ENCODE measurements at places on chromosomes 5 and 9. TPM values are rescaled to one million over a fixed set of nuclear protein-coding genes. Genes with fewer than 3 reads are reported as not detected.

- no peak for DNase-seq
These were observed at the start of gene PCDHA7 for GRCh38 chr5:140833993-140834392. Gene PCDHA7, plus strand, starts transcription at chr5:140834269. Its CDS starts 115 bp downstream, at chr5:140834384.

GRCh38 chr5:57779383-57780223, 297.0 kb upstream of the ACTBL2 start:
- DNase-seq, result peak; percentile 88

DNA sequence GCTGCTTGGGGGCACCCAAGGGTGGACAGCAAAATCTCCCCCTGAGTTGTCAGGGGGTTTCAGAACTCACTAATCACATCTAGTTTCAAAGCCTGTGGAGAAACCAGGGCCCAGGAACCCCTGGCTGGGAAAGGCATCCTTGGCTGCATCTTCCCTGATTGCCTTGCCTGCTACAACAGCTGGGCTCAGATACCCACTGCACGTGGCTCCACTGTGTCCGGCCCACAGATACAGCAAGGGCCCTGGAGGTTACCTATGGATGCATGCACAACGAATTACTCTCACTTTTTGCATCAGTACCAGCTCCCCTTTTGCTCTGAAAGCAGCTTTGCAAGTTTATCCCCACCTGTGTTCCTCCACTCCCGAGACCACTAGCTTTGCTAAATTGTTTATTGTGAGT, 55.0 kb downstream of the ATP10B start:
- no peak for DNase-seq

GRCh38 chr9:94010980-94011533, 55.9 kb upstream of the BARX1 start:
- peak; percentile 70 for DNase-seq

DNA sequence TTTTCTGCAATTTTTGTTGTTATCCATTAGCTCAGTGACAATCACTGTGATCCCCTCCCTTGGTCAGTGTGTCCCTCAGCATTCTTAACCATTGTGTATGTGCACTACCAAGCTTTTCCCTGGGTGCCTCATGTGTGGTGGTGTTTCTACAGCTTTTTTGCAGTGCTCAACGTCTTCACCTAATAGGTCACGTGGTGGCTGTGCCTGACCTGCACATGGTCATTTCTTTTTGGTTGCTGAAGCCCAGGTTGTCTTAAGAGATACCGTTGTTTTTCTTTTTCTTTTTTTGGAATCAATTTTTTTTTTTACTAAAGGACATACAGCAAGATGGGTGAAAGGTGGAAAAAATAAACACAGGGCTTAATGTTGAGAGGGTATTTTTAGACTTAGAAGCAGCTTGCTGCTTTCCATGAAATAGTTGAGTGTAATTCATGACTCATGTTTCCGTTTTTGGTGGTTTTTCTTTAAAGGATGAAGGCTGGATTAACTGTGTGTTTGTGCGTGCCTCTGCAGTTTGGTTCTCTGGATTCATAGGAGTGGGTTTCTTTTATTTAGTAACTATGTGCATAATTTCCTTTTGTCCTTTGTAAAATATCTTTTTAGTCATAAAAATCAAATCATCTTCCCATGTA, 22.2 kb downstream of the SH3GL2 start:
- peak; percentile 75 for DNase-seq

DNA sequence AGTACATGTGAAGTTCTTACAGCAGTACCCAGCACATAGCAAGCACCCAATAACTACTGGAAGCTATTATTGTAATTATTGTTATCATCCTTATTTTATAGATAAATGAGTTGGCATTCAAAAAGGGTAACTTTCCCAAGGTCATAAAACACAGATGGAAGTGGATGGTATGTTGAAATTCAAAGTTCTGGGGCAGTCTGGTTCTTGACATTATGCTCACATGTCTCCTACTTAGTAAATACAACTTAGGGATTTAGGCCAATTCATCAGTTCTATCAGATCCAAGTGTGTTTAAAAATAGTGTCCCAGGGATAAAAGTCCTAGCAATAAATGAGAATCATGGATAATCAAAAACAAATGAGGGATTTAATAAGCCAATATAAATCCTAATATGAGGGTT, 265.2 kb downstream of the ADAMTSL1 start:
- peak; percentile 49 for DNase-seq

- DNase-seq, result no peak
These were observed 7.1 kb upstream of the IFNA2 start for GRCh38 chr9:21392270-21392669.

DNA sequence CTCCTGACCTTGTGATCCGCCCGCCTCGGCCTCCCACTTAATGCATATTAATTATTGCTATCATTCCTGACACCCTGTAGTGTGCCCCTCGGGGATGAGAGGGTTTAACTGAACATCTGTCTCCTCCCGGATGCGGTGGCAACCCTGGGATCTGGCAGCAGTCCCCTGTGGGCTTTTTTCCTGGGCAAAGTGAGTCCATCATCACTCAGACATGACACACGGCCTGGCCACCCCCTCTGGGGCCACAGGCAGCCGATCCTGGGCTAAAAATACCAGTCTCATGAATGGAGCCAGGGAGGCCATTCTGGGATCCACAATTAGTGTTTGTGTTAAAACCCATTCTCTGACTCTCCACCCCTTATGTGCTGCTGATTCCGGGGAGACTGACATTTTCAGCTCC, 161.2 kb downstream of the RGS3 start:
- DNase-seq, result no peak

DNA sequence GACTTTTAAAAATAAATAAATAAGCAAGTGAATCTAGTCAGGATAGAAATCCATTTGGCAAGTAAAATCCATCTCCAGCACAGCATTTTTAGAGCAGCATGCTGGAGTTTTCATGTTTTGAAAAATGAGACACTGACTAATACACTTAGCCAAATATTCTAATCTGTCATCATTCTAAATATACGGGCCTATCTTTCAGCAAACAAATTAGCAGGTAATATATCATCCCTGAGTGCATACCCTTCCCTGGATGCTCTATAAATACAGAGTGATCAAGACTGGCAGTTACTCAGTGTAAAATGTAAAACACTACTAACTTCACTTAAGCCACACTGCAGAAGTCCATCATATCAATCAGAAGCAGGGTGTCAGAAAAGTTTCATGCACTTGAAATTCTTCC, 58.4 kb downstream of the MLLT3 start:
- DNase-seq, result no peak

DNA sequence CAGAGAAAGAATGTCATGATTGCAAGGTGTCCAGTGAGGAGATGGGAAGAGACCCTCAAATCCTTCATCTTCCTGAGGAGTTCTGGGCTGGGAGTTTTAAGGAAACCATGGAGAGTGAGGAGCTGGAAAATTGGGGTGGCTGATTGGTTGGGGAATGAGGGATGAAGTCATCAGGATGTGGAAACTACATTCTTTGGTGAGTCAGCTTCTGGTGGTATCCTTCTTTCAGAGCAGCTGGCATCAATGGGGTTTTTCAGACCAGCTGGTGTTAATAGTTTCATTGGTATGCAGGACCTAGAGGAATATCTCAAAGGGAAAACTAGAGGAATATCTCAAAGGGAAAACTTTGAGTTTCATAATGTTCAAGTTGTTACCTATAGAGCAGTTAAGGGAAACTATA, 45.2 kb downstream of the RNF180 start:
- peak; percentile 42 for DNase-seq

DNA sequence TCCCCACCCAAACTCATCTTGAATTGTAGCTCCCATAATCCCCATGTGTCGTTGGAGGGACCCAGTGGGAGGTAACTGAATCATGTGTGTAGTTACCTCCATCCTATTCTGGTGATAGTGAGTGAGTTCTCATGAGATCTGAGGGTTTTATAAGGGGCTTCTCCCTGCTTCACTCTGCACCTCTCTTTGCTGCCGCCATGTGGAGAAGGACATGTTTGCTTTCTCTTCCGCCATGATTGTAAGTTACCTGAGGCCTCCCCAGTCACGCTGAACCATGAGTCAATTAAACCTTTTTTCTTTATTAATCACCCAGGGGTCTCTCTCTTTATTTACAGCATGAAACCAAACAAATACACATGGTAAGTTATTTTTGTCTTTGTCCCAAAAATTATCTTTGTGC, 726.1 kb downstream of the CDH18 start:
- no peak for DNase-seq

- DNase-seq, result no peak
These were observed 30.7 kb downstream of the GRIN3A start for GRCh38 chr9:101707721-101708120.

GRCh38 chr5:112154940-112155686, 264.0 kb downstream of the EPB41L4A start:
- DNase-seq, result no peak

- no peak for DNase-seq
These were observed 66.4 kb upstream of the PIK3R1 start for GRCh38 chr5:68149189-68149588.

DNA sequence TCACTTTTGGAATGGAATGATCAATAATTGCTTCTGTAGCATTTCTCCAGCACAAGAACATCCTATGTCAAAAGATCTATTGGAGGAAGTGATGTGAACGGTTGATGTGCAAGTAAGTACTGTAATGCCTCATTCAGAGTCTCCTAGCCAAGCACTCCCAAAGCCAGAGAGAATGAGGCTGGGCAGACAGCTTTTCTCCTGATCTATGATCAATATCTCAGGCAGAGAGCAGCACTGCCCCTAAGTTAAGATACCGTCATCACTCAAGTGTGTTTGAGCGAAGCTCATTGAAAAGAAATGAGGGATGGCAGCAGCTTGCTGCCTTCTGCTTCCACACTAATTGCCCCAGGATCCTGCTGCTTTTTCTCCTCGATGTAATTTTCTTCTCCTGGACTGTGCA, 324.1 kb upstream of the GRAMD2B start:
- DNase-seq, result no peak

GRCh38 chr9:22424616-22425015, 22.0 kb upstream of the DMRTA1 start:
- DNase-seq, result no peak

DNA sequence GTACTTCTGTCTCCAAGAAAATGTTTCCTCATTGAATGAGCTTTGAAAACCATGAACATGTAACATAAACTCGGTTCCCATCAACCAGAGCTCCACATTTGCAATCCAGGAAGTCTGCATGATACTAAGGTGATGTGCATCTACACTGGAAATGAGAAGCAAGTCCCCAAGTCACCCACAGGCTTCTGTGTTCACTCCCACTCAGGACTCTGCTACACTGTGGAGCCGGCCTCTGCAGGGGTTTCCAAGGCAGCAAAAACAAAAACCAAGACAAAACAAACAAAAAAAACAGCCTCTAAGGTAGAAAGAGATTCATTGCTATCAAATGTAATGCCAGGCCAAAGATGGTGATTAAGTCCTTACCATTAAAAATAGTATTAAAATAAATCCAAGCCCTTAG, 593.7 kb downstream of the IRX1 start:
- DNase-seq, result peak; percentile 5

DNA sequence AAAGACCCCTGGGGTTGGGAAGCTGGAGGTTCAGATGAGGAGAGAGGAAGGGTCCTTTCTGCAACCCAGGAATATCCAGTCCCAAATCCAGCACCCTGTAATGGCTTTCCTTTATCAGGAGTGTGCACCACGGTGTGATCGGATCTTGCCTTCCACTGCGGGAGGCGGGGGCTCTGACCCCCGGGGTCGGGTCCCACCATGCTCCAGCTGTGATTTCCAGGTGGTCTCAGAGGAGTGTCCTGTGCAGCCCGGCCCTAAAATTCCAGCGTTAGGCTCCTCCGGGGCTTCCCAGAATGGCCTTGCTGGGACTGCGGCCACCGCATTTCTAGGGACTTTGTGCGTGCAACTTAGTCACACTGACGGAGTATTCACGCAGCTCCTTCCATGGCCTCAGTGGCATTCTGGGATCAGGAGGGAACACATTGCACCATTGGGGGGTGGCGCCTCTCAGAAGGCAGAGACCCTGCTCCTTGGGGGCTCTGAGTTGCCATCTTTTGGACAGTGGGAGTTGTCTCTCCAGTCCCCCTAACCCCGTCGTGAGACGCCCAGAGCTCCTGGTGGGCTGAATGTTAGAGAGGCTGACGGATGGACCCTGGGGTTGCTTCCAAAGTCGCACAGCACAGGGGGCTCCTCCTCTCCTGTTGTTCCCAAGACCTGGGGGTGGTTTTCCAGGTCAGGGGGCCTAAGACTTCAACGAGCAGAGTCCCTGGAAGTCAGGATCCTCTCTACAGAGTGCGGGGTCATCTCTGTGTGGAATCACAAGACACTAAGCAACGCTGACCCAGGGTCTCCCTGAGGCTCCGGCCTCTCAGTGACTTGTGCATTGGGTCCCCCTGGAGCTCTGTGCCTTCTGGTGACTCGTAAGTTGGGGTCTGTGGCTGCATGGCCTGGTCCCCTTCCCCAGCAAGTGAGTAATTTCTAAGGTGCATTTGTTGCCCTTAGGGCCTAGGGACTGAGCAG, 42.7 kb upstream of the IRX4 start:
- DNase-seq, result no peak

DNA sequence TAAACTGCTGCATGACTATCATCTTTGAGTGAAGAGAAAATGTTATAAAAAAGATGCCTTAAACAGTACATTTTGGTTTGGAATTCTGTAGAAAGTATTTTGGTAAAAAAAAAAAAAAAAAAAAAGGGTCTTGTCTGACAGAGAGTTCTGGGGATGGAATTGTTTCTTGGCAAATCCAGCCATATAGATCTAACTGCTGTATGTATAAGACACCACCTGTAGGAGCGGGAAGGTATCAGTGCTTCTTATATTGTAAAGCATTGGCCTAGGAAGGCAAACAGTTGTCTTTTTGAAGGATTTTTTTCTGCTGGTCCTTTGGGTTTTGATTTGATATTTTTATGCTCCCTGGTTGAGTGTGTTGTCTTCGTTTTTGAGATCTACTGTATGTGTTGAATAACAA, 2.8 kb downstream of the PURA start:
- DNase-seq, result no peak

DNA sequence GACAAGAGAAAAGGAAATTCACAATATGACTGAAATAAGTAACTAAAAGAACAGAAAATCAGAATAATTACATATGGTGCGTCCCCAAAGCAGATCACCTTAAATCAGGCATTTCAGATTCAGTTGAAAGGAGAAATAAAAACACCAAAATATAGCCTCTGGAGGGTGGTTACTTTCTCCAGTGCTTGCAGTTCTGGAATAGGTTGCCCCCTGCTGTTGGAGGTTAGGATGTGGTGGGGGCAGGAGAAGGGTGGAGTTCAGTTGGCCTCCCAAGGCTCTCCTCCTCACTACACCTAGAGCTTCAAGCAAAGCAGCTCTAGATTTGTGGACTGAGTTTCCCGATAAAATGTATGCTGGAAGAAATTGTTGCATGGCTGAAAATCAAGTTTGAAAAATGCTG, 338.2 kb upstream of the TLE4 start:
- no peak for DNase-seq

The LRRC26 gene
- total RNA-seq, result not detected

The AQP3 gene
- total RNA-seq, result 14.2 TPM

The SNCAIP gene
- 11.6 TPM for total RNA-seq

The CNTLN gene
- 80.2 TPM for total RNA-seq

The POLK gene
- total RNA-seq, result 82.8 TPM

The GPR21 gene
- total RNA-seq, result 20.9 TPM

The NEURL1B gene
- total RNA-seq, result 14.0 TPM

The MAPKAP1 gene
- total RNA-seq, result 29.4 TPM

The STPG3 gene
- total RNA-seq, result 1.9 TPM

The IRX4 gene
- not detected for total RNA-seq

The PPP1R2B gene
- 2.9 TPM for total RNA-seq

All from umbilical cord (tissue), 2 donors.